ENCODE measurements at places on chromosomes 12 and 14.

DNA sequence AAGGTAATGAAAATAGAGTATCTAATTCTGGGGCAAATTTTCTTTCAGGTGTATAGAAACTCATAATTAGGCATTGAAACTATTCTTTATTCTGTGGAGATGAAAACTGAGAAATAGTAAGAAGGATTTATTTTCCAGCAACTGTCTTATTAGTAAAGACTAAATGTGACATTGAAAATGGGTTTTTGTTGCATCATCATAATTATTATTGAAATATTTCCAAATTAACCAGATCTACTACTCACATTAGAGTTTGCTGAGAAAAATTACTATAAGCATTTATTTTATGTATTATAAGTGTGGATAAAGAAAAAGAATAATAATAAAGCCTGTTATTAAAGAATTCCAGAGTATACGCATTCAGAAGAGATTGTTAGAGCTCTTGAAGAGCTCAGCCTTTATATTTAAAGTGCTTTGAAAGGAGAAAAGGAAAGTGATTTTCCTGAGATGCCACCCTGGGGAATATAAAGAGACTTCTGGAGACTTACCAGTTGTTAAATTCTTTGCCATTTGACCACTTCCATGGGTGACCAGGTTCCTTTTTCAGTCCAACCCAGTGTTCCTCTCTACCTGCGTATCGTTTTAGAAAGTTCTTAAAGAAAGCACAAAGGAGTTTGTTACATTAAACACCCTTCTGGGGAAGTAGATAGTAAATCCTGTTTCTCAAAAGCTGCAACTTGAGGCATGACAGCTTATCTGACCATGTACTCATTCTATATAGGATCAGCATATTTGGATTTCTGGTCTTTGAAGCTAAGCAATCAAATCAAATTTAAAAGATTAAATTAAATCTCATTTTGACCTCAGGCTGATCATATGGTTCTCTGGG lies 6.4 kb downstream of the CD69 start:
- no peak for DNase-seq

GRCh38 chr14:84937449-84937848 lies 592.5 kb upstream of the FLRT2 start:
- DNase-seq = no peak

- no peak for DNase-seq
Measured at GRCh38 chr12:3165078-3165980, 88.2 kb downstream of the TSPAN9 start.

DNA sequence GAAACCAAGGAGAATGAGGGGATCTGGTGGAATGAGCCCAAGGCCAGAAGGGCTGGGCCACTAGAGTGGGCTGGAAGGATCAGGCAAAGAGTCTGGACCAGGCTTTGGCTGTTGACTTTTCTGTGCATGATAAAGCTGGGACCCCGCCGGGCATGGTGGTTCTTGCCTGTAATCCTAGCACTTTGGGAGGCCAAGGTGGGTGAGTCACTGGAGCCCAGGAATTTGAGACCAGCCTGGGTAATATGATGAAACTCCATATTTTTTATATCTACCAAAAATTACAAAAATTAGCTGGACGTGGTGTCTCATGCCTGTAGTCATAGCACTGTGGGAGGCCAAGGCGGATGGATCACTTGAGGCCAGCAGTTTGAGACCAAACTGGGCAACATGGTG lies 393 bp upstream of the KLHL33 start:
- DNase-seq = peak; percentile 40

- no peak for DNase-seq
Measured at GRCh38 chr14:99267837-99268781, 3.9 kb downstream of the BCL11B start.

- DNase-seq = peak; percentile 20
Measured at GRCh38 chr12:28507033-28507432, 316.8 kb downstream of the CCDC91 start.

- peak; percentile 60 for DNase-seq
Measured at GRCh38 chr14:75340921-75341320, 62.3 kb downstream of the FOS start.

DNA sequence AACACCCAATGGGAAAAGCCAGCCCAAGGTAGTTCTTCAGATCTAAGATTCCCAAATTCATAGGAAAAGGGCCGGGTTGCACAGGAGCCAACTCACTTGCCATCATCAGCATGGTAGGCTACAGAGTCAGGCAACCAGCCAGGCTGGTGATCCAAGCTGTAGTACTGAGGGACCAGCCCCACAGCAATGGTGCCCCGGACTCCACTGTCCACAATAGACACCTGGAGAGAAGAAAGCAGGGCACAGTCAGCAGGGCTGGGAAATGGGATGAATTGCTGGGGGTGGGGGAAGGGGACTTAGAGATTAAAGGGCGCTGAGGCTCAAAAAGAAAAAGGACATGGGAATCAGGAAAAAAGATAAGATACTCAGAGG lies 4.2 kb downstream of the SPRYD3 start:
- no peak for DNase-seq

DNA sequence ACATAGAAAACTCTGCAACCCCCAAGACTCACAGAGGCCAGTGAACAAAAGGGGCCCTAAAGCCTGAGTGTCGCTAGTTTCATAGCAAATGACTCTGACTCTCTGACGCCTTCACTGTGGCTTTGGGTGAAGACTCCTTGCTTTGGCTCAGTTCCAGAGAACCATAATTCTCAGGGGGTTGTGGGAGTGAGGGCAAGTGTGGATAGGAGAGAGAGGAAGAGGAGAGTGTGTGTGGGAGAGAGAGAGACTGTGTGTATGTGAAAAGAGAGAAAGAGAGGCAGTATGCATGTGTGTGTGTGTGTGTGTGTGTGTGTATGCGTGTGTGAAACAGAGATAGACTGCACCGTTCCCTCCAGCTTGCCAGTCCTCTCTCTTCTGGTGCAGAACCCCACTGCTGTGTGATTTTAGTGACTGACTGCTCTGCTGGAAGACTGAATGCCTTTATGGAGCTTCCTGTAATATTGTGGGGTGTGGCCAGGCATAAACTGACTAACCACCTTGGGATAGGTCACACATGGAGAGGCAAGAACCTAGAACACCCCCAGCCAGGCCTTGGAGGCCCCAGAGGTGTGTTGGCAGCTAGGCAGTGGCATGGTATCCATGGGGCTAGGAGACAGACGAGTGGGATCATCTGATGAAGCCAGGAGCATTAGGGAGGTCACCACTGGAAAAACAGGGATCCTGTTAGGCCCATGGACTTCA lies 45.9 kb upstream of the STXBP6 start:
- no peak for DNase-seq

- DNase-seq = peak; percentile 62
Measured at GRCh38 chr12:112121780-112122565, 3.4 kb upstream of the TRAFD1 start.

GRCh38 chr12:85405262-85405661 lies 125.2 kb downstream of the ALX1 start:
- DNase-seq = no peak

DNA sequence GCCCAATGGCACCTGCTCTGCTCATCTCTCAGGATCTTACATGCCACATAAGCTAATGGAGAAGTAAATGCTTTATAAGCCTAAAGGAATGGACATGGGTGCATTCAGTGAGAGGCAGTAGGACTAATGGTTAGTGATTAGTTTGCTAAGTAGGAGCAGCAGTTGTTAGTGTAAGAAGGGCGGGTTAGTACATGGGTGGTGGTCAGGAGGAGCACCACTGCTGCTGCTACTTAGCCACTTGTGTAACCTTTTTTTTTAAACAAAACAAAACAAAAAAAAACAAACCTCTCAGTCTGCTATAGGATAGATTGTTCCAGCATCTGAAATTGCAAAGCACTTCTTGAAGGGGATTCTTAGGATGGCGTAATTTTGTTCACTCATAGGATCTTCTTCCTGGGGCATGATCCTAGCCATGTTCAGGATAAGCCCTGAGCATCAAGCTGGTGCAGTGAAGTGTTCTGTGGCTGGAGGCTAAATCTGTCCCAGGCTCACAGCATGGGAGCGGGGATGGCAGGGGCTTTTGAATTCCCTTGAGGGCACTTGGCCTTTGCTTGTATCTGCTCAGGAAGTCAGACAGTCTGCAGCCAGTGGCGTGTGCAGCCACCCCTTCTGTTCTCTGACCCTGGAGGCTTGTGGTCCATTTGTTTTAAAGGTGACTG lies 63.6 kb downstream of the CHST11 start:
- DNase-seq = no peak

DNA sequence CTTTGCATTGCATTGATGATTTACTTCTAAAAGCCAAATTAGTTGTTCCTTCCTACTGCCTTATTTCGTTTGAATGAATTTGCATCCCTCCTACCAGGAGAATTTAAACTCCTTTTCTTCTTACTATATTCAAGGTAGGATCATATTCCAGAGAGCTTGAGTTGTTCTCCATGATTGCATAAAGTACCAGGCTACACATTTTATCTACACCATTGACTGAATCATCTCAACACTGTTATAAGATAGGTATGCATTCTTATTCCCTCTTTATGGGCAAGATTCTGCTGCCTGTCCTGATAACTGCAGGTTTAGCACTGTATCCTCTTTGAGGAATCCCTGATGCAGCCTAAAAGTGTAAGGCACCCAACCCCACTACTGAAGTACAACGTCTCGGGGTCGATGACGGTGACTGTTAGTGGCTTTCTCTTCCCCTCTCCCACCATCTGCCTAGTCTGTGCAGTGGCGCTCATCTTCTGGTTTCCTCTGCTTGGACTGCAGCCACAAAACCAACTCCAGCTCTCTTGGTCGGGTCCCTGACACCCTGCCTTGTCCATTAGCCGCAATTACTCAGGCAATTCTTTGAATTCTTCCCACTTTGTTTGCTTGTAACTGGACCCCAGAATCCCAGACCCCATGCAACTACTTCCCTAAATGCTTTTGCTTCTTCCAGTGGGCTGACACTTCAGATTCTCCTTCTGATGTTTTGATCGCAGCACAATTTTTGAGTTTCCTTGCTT lies 44.4 kb upstream of the STXBP6 start:
- no peak for DNase-seq

GRCh38 chr14:105883066-105884005 lies 357.0 kb downstream of the TMEM121 start:
- no peak for DNase-seq

GRCh38 chr12:53677016-53677799 lies 1.3 kb upstream of the ATP5MC2 start:
- DNase-seq = no peak

DNA sequence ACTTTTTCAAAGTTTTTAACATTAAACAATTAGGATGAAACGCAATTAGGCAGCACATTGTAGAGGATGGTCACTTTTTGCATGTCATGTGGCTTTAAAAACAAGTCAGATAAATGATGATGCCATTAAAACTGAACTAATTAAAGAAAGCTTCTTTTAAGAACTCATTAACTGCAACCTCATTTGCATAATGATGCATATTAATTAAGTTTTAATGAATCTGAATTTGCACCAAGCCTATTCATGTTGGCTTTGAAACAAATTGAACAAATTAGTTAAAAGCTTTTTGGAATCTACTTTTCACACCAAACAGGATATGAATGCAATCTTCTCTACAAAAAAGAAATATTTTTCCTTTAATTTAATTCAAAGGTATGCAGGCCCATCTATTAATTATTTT lies 499.0 kb downstream of the VRK1 start:
- no peak for DNase-seq

Measured in fibroblast of the conjunctiva (primary cell).